NCI-H2081 (cell line): ENCODE measurements at places on chromosomes 12 and 14.

DNA sequence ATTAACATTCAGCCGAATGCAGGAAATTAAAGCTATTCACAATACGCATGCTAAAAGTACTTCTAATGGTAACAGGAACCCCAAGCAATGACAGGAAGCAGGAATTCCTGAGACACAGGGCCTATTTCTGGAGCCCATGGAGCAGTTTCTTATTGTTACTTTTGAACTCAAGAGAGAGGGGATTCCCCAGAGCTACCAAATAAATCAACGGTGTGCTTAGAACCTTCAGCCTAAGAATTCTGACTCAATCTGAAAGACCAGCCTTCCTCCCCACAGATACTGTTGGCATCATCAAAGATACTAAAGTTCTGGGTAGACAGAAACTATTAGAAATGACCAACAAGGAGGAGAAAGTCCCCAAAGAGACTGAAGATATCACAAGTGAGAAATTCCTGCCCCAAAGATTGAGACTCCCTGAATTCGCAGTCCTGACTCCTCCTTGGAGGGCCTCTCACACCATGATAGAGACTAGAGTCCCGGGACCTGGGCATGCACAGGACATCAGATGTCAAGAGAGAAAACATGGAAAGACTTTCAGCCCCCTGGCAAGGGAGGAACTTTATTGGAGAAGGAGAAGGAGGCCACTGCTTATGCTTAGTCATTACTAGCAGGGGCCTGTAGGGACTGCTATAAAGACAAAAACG is 32.7 kb downstream of the RTRAF start:
- no peak for DNase-seq

DNA sequence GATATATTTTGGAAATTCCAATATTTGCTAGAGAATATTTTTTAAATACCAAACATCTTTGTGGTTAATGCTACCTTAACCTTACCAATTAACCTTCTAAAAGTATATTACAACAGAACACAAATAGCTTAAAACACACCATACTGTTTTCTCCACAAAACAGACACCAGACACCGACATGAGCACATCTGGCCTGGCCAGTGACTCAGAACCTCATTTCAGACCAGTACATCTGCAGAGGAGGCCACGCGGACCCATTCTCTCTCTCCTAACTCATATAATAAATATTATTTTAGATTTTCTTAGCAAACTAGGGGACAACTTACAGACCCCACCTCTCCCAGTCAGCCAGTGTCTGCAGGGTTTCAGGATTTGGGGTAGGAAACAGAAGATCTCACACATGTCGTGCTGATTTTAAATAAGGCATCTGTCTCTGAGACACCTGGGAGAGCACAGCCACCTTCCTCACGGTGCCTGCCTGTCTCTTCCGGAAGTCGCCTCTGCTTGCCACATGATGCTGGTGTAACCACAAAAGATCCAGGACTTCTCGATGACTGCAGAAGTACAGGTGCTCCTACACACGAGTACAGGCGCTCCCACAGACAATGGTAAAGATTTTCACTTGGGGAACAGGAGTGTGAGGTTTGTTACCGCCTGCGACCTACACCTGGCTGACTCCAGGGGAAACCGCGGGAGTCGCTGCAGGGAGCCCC is 9.7 kb upstream of the ANKLE2 start:
- DNase-seq, result no peak

DNA sequence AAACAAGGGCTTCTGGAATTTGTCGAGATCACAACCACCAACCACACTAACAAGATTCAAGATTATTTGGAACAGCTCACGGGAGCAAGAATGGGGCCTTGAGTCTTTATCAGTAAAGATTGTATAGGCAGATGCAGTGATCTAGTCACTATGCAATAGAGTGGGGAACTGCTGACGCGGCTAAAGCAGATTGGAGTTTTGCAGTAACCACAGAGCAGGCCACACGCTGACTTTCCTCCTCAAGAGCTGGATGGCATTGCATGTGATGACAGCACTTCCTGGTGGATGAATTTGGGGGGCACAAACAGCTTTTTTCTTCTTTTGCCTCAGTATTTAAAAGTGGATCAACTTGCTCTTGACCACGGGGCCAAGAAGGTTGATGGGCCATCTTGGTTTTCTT is 46.0 kb downstream of the KCNK13 start:
- DNase-seq, result no peak

DNA sequence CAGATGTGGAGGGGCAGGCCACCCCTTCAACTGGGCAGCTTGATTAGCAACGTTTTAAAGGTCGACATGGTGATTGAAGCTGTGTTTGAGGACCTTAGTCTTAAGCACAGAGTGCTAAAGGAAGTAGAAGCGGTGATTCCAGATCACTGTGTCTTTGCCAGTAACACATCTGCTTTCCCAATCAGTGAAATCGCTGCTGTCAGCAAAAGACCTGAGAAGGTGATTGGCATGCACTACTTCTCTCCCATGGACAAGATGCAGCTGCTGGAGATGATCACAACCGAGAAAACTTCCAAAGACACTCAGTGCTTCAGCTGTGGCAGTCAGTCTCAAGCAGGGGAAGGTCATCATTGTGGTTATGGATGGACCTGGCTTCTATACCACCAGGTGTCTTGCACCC is 23.9 kb upstream of the AICDA start:
- DNase-seq, result no peak

DNA sequence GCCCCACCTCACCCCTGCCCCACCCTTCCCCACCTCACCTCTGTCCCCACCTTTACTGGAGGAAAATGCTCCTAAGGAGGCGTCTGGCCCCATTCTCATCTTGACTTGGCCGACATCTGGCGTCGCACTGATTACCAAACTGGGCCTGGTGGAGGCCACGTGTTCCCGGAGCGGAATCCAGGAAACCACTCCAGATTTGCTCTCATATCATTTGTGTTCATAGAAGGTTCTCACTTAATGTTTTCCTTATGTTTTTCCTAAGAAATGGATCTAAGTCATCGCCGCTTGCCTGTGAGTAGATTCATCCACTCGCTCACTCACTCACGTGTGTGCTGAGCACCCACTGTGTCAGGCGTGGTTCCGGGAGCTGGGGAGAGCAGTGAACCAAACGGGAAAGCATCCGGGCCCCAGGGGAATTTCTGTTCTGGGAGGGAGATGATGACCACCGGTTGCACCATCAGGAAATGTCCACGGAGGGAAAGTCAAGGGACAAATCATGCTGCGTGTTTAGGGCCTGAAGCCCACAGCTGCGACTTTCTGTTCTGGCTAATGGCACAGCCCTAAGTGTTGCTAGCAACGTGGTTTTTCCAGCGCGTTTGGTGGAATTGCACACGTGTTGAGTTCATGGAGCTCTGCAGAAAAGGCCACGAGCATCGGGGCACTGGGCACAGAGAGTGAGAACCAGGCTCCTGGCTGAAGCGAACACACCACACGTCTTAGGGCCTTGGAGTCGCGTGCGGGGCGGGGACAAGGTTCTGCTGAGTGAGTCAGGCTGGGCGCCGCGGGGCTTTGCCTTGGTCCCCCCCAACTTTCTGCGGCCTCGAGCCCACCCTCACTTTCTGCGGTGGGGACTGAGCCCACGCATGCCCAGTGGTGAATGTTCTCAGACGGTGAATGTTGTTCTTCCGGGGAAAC is 57.7 kb downstream of the ADGRD1 start:
- no peak for DNase-seq

GRCh38 chr12:106839333-106839732 is 64.9 kb downstream of the RIC8B start:
- DNase-seq, result no peak

DNA sequence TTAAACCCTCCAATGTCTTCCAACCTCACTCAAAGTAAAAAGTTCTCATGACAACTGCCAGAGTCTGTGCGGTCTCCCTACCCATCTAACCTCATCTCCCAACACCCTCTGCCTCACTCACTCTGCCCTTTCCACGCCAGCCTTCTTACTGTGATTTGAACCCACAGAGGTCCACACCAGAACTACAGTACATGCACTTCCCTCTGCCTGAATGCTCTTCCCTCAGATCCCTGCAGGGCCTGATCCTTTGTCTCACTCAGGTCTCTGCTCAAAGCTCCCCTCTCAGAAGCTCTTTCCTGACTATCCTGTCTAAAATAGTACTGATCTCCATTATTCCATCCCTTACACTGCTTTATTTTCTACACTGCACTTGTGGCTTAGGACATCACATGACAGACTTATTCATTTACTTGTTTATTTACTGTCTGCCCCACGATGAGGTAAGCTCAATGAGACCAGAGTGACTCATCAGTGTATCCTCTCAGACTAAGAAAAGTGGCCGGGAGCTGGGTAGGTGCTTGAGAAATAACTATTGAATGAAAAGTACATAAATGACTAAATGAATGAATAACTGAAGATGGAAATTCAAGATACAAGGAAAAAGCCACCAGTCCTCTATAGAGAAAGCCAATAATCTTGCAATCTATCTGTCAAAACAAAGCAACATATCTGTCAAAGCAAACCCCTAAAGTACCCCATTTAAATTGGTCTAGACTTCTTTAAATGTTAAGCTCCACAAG is 17.1 kb downstream of the POMT2 start:
- no peak for DNase-seq

DNA sequence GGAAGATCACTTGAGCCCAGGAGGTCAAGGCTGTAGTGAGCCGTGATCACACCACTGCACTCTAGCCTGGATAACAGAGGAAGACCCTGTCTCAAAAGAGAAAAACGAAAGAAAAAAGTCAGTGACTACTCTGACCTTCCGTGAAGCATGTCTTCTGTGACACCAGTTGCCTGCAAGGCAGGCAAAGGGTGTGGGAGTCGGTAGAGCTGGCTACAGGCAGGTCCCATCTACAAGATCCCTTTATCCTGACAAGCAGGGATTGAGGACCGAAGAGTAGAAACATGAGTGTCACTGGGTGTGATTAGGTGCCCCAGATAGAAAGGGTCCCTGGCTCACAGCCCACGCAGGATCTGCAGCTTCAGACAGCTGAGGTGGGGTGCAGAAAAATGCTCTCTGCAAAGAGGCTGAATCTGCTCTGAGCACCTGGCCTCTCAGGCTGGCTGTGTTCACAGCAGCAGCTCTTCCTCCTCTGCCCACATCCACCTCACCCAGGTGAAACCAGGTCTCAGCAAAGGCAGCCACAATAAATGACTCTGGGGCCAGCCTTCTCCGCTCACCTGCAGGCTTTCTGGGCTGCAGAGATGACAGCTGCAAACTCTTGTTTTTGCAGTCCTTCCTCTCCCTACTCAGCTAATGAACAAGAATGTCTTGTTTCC is 28.6 kb upstream of the HSP90B1 start:
- DNase-seq, result peak; percentile 17

DNA sequence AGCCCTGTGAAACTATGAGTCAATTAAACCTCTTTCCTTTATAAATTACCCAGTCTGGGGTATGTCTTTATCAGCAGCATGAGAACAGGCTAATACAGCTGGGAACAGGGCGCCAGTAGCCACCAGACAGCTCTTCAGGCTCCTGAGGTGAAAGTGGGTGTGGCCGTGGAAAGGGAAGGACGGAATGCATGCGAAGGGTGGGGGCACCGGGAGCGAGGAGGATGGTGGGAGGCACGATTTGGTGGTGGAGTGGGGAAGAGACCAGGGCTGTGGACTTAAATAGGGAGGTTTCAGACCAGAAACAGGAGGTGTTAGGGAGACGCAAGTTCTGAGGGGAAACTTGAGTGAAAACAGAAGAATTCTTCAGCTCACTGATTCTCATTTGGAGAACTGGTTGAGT is 44.1 kb upstream of the CHST11 start:
- no peak for DNase-seq

DNA sequence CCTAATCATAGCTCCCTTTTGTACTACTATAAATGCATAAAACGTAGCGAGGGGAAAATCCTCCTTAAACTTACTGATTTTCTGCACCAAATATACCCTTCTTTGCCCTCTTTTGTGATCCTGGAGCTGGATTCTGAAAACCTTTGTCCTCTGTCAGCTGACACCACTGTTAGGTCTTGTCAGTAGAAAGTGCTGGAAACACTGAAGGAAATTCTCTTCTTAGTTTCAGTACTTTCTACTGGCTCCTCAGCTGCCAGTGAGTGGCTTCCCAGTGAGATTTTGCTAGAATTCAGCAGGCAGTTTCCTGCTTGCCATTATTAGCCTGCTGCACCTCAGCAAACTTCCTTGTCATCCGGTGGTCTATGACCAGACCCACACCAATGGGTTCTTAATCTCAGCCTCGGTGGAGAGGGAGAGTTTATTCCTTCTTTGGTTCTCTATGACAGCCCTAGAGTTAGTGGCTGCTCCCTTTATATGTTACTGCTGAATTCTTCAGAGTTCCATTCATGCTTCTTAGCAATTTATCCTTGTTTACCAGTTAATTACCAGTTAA is 476.2 kb downstream of the FSCB start:
- peak; percentile 55 for DNase-seq

- DNase-seq, result peak; percentile 17
These were observed 143.0 kb upstream of the DDHD1 start for GRCh38 chr14:53295985-53296582.

DNA sequence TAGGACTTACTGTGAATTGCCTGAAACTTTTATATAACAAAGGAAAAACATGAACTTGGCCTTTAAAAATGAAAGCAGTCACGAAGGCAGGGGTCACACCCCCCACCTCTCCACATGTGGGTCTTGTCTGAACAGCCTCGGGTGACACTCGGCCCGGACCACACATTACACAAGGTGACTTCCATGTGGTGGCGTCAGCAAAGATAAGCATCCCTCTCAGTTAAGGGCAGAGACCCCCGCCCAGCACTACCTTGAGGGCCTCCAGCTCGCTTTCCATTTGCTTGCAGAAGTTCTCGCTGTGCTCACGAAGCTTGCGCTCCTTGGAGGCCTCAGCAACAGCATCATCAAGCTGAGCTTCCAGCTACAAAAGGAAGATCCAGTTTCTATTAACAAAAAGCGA is 47.4 kb downstream of the AMN start:
- DNase-seq, result no peak

DNA sequence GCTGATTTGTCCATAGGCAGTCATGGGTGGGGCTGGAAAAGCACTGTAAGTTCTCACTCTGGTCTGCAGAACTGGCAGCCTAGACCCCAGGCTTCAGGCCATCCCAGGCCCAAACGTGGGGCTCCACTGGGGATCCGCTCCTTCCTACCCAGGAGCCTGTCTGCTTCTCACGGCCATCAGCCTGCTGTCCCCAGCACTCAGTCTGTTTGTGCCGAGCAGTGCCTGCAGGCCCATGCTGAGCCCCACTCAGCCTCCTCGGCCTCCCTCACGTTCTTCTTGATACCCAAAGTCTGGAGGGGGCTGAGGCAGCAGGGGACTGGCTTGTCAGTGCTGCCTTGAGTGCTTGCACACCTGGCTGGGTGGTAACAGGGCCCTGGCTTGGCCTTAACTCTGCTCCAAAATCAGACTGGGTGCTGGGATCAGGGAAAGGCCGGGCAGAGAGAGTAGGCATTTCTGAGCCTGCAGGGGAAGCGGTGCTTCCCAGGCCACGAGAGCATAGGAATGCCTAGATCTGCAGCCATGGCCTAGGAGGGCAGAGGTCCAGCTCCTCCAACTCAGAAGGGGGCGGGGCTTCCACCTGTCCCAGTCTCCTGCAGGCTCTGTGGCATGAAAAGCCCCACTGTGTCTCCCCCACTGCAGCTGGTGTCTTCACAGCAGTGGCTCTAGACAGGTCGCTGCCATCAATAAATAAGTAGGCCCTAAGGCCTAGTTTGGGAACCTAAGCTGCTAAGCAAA is 772.4 kb upstream of the FBXO33 start:
- no peak for DNase-seq

GRCh38 chr12:106764738-106765137 is 9.7 kb upstream of the RIC8B start:
- no peak for DNase-seq
